ENCODE measurements at places on chromosomes 7 and 10.

- DNase-seq: no peak
Measured at GRCh38 chr7:28919510-28919909, 38.6 kb downstream of the TRIL start.

- DNase-seq: no peak
Measured at GRCh38 chr10:75599875-75600648, 168.6 kb downstream of the LRMDA start.

DNA sequence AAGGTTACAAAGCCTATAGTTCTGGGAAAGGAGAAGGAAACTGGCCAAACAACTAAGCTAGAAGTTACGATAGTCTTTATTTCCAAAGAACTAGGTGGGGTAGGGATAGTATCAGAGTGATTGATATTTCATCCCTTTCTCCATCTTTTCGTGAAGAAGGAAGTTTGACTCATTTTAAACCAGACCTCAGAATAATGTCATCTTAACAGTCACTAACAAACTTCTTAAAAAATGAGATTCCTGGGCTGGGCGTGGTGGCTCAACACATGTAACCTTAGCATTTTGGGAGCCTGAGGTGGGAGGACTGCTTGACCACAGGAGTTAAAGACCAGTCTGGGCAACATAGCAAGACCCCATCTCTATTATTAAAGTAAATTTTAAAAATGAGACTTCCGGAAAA lies 69.4 kb downstream of the ARL4A start:
- no peak for DNase-seq

DNA sequence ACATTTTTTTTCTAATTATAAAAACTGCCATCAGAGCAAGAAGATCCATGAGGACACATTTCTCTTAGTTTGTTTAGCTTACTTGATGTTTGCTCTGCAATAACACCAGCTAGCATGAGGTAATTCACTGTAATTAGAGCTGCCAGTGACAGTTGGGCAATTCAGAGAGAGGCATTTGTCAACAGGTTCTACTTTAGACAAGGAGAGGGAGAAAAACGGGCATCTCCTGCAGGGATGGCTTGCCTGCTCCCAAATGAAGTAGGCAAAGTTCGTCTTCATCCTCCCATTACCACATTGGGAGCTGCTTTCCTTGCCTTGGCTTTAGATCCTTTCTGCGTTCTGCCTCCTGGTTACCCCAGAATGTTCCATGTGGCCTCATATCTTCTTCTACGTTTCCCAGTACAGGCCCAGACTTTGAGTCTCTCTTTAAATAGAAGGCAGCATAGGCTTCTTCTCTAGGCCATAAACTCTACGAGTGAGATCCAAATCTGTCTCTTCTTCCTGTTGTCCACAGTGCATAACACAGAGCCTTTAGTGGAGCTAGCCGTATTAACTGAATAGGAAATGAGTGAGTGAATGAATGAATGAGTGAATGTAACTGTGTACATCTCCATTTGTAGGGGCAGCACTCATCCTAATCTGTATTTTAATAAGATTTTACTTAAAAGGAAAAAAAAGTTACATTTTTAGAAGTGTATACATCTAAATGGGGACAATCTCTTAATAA lies 21.2 kb downstream of the ASB15 start:
- no peak for DNase-seq

- DNase-seq: no peak
Measured at GRCh38 chr10:103638948-103639347, 145.4 kb downstream of the NEURL1 start.

DNA sequence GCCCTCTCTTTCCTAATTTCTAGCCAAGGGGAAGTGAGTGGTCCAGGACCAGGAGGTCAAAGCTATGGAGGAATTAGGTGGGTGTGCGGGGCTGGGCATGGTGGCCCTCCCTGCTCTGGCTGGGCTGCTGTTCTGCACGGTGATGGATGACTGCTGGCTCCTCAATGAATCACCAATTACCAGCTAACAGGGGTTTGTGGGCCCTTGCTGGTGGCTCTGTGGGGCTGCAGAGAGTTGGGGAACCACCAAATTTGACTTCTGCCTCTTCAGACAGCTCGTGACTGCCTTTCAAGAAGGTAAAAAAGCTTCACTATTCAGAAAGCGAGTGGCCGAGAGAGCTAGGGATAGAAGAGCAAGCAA lies 35.0 kb upstream of the HABP2 start:
- no peak for DNase-seq

DNA sequence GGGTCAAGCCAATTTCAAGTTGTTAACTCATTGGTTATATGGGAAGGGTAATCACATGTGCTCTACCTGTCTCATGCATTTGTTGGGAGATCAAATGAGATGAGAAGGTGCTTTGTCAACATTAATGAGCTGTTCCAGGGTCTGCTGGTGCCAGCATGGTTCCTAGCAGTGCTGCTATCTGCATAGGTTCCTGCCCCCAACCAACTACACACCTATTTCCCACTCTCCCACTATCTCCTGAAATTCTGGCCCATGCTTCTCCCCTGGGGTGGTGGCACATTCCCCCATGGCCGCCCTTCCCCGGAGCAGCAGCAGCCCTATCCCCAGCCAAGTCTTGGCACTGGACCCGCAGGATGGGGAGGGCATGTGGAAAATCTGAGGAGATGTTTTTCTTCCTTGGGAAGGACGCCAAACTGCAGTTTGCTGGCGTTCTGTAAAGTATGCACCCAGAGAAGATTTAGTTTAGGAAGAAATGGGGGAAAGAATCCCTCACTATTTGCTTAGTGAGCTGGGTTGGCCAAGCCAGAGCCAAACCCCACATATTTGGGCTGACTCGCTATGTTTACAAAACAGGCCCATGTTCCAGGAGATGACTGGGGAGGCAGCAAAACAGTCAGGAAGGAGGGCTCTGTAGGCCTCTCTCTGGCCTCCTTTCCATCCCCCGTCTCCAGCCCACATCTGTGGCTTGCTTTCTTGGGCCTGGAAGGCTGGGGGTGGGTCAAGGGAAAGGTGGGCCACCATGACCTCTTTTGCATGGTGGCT lies 42.5 kb downstream of the PPP1R3C start:
- DNase-seq: no peak

DNA sequence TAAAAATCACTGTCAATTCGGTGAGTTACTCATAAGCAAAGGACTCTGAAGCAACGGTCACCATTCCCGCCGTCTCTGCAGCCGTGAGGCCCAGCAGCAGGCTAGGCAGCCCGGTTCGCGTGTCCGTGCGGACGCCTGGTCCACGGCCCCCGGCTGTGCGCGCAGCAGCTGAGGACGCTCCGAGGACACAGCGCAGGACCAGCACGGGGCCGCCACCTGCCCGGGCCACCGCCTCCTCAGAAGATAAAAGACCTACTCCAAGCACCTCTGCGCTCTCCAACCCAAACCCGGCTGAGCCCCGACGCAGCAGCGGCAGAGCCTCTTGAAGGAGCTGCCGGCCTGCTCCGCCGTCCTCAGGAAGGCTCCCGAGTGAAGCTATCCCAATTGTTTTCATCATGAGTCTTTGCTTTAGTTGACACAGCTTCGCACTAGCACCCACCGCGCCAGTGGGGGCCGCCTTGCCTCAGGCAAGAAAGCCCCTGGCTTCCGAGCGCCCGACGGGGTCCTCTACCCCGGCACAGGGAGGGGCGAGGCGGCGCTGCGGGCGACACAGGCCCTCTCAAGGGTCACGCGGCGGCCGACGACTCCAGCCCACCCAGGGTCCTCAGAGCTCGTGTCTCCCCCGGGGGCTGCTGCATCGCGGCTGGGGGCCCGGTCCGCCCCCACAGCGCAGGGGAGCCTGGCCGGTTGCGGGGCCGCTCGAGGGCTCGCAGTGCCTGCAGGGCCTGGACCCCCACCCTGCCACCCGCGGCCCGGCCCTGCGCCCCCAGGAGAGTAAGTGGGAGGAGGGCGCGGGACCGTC lies 16.9 kb upstream of the GPR146 start:
- no peak for DNase-seq

DNA sequence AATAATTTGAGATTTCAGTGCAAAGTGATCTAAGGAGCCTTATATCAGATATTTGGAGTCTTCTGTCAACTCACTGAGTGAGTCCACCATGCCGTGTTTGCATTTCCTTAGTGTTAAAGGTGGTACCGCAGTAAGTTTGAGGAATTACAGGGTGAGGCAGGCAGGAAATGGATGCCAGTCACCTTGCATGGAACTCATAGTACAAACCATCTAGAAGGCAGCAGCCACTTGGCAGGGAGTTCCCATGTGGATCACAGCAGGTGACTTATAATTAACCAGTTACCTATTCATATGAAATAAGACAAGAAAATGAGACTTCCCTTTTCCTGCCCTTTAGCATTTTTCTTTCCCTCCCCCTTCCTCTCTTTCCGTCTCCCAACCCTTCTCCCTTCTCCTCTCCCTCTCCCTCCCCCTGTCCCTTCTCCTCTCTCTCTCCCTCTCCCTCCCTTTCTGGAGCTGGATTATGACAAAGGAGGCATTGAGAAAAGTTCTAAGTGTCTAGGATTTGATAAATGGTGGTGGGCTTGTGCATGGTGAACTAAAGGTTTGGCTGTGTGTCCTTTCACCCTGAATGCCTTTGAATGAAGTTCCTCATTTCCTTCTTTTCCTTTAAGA lies 94.1 kb downstream of the LRRC4 start:
- no peak for DNase-seq

GRCh38 chr10:78531088-78531487 lies 497.4 kb downstream of the RPS24 start:
- DNase-seq: no peak

- no peak for DNase-seq
Measured at GRCh38 chr7:49346195-49346899, 422.0 kb downstream of the CDC14C start.

- no peak for DNase-seq
Measured at GRCh38 chr10:60932756-60933155, 11.2 kb downstream of the RHOBTB1 start.

DNA sequence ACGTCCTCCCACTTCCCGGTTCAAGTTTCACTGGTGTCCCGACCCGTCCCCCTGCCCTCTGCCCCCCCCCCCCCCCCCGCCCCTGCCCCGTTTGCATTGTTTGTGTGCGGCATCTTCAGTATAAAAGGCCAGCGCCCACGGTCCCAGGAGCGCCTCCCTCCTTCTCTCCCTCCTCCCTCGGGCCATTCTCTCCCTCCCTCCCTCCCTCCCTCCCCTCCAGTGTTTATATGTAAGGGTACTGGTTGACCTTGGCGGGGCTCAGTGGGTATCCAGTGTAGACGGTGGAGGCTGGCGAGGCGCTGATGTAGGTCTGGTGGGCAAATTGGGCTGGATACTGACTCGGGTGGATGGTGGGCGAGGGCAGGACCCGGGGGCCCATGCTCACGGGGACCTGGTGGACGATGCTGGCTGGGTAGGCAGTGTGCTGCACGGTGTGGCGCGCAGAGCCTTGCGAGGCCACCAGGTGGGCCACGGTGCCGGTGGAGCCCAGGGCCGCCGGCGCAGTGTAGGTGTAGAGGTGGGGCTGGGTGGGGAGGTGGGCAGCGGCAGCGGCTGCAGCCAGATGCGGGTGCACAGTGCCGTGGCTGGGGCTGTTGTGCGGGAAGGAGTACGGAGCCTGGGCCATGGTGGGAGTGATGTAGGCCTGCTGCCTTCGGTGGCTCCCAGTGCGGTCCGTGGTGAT lies 49.4 kb downstream of the CLEC2L start:
- no peak for DNase-seq

- DNase-seq: no peak
Measured at GRCh38 chr10:72285972-72286521, 12.3 kb downstream of the DDIT4 start.
